ENCODE measurements at places on chromosomes 16 and 17. TPM values are rescaled to one million over a fixed set of nuclear protein-coding genes. Genes with fewer than 3 reads are reported as not detected.

TP53TG3C gene
- not detected for total RNA-seq

COIL gene
- 17.8 TPM for total RNA-seq

ABCA9 gene
- 0.71 TPM for total RNA-seq

OGFOD3 gene
- 21.9 TPM for total RNA-seq

CENPN gene
- total RNA-seq, result 8.5 TPM

EPX gene
- not detected for total RNA-seq

VEZF1 gene
- total RNA-seq, result 39.3 TPM

LPCAT2 gene
- total RNA-seq, result 12.0 TPM

EVI2B gene
- total RNA-seq, result under 0.01 TPM

GRAP gene
- 0.14 TPM for total RNA-seq
